ENCODE measurements at places on chromosomes 12 and 14.
A peak's percentile ranks its signal among the peaks of the same experiment; 100 is the strongest.

- no peak for DNase-seq
These were observed 63.6 kb downstream of the STXBP6 start for GRCh38 chr14:24986206-24986893.

DNA sequence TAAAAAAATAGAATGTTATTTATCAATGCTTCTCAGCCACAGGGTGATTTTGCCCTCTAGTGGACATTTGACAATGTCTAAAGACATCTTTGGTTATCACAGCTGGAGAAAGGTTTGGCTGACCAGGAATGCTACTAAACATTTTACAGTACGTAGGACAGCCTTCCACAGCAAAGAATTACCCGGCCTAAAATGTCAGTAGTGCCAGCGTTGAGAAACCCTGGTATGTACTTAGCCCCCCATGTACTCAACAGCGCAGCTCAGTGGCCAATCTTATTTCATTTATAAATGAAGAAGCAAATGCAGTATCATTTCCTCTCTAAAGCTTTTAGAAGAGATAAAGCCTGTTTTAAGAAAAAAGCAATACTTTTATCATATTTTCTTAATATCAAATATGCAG, 5.8 kb downstream of the MARK3 start:
- peak; percentile 54 for DNase-seq

DNA sequence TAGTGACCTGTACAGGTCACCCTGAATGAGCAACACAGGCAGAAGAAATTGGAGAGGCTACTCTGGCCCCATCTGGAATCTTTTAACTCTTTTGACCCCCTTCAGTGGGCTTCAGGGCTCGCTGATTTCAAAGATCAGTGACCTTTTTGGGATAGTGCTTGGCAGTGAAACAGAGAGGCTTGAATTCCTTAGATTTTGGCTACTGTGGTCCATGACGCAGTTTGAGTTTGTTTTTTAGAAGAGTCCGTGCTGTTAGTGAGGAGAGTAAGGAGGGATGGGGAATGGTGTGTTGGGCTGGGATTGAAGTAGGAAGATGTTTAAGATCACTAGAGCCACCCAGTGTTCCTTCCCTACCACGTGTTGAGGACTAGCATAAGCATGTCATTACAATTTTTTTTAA, 16.5 kb downstream of the TMEM30B start:
- no peak for DNase-seq

GRCh38 chr12:120224304-120225199, 23.6 kb upstream of the RPLP0 start:
- DNase-seq: no peak

- peak; percentile 30 for DNase-seq
These were observed 450 bp downstream of the PRKAB1 start for GRCh38 chr12:119668324-119668841.

- peak; percentile 27 for DNase-seq
These were observed 22.2 kb upstream of the EDDM3A start for GRCh38 chr14:20723488-20723887.

- no peak for DNase-seq
These were observed 70.7 kb downstream of the CMKLR1 start for GRCh38 chr12:108268397-108268796.

DNA sequence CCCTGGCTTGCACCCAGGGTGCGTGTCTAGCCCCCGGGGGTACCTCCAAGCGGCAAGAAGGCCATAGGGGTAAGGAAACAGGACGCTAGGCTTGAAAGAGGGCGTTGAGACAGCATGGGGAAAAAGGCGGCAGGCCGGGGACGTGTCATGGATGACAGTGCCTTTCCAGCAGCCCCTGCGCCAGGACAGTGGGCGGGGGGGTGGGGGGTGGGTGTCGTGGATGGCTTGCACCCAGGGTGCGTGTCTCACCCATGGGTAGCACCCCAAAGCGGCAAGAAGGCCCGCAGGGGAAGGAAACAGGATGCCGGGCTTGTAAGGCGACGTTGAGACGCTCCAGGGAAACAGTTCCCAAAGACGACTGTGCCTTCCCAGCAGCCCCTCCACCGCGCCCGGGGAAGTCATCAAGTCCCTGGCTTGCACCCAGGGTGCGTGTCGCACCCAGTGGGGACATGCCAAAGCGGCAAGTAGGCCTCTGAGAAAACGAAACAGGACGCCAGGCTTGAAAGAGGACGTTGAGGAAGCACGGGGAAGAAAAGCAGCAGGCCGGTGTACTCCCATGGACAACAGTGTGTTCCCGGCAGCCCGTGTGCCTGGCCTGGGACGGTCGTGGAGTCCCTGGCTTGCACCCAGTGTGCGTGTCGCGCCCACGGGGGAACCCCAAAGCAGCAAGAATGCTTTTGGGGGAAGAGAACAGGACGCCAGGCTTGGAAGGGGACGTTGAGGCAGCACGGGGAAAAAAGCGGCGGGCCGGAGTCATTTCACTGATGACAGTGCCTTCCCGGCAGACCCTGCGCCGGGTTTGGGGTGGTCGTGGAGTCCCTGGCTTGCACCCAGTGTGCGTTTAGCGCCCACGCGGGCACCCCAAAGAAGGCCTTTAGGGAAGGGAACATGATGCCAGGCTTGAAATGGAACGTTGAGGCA, 163.5 kb upstream of the ALG10B start:
- peak; percentile 16 for DNase-seq

DNA sequence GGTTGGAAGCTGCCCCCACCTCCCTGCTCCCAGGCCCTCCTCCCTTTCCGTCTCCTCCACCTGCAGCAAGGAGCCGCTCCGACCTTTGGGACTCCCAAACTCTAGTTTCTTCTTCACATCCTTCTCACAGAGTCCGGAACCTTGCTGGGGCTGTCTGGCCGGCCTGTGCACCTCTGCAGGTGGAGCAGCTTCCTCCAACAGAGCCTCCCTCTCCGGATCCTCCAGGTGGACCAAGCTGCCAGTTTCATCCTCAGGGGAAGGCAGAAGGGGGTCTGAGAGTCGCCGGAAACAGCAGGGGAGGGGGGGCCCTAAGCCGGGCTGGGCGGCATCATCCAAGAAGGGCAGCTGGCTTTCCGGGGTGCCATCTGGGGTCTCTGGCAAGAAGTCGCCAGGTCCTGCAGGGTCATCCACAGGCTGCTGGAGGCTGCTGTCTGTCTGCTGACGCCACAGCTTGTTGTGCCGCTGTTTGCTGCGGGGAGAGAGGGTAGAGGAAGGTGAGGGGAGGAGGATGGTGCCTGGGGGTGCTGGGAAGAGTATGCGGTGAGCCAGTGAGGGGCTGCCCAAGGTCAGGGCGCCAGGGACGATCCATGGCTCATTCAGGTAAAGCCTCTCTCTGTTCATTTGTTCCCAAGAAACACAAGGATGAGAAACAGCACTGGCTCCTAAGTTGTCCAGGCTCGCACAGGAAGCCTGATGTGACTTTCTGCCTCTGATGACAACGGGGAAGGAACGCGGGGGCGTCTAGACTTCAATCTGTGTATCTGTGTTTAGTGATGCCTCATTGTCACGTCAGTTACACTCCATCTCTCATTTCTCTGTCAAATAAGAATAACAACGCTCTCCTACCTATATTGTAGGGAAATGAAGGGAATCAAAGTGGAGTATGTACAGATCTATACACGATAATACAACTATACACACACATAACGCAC, 61.3 kb upstream of the CORO1C start:
- DNase-seq: no peak

DNA sequence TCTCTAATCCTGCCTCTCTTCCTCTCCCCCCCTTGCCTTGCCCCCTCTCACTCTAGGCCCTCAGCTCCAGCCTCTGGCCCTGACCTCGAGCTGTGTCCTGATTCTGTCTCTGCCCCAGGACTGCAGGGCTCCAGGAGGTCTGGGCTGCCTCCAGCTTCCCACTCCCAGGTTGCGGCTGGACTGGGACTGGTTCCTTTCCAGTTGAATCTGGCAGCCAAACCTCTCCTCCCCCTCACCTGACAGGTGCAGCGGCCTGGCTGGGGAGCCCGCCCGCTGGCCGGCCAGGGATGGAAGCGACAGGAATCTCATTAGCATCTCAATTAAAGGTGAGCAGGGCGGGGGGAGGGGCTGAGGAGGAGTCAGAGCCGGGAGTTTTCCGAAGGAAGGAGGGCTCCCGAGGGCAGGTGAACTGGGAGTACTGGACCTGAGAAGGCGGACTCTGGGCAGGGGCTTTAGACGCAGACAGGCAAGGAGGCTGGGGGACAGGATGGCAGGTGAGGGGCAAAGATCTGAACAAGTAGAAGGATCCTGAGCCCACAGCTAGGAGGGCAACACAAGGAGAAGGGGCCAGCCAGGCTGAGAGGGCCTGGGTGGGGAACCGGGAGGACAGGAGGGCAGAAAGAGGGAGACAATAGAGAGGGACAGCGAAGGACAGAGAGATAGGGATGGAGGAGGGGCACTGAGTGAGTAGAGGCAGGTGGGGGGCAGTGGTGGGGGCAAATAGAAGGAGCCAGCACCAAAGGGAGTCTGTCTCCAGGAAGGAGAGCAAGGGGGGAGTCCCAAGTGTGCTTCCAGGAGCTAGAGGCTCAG, at the start of gene SCNN1A:
Gene SCNN1A, minus strand, starts transcription at position 295 of the 810 bp plus-strand sequence. CDS start 780 bp downstream, outside the sequence.
- no peak for DNase-seq

DNA sequence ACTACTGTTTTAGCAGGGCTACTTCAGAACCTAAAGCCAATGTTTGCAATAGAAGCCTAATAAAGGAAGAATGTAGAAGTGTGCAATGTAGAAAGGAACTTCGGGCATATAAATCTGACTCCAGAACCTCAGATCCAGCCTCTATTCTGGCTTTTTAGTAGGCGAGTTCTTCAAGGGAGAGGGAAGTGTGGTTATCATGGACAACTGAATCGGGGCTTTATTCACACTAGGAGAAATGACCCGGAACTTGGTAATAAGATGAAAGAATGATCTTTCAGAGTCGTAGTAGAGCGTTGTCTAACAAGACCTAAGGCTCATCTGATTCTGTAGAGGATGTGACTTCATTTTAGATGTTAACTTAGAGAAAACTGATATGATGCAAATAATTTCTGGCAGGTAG, 72.9 kb downstream of the CRADD start:
- no peak for DNase-seq

GRCh38 chr12:41402801-41403200, 214.7 kb downstream of the PDZRN4 start:
- DNase-seq: no peak

- peak; percentile 17 for DNase-seq
These were observed 200.6 kb downstream of the ANO4 start for GRCh38 chr12:100995201-100995600.

DNA sequence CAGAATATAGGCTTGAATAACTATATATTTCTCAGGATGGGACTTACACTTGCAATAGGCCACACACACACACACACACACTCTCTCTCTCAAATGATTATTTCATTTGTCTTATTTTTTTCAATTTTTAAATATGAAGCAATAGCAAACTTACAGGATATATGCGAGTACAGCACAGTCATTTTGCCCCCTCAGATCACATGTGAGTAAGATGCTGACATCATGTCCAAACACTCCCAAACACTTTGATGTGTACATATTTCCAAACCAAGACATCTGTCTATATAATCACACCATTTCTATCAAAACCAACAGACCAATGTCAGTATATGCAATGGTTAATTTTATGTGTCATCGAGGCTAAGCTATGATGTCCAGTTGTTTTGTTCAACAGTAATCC, 1535.9 kb upstream of the FLRT2 start:
- no peak for DNase-seq

DNA sequence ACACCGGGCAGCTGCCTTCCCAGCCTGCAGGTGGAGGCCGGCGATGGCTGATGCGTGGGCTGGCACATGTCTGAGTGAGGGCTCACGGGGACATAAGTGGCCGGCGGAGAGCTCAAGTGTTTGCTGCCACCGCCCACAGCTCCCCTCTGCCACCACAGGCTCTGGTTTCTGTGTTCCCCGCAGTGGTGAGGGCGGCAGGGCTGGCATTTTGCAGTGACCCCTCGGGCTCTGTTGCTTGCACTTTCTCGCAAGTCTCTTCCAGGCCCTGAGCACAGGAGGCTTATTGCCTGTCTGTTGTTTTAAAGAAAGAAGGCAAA, 271.0 kb upstream of the RTL1 start:
- peak; percentile 7 for DNase-seq

DNA sequence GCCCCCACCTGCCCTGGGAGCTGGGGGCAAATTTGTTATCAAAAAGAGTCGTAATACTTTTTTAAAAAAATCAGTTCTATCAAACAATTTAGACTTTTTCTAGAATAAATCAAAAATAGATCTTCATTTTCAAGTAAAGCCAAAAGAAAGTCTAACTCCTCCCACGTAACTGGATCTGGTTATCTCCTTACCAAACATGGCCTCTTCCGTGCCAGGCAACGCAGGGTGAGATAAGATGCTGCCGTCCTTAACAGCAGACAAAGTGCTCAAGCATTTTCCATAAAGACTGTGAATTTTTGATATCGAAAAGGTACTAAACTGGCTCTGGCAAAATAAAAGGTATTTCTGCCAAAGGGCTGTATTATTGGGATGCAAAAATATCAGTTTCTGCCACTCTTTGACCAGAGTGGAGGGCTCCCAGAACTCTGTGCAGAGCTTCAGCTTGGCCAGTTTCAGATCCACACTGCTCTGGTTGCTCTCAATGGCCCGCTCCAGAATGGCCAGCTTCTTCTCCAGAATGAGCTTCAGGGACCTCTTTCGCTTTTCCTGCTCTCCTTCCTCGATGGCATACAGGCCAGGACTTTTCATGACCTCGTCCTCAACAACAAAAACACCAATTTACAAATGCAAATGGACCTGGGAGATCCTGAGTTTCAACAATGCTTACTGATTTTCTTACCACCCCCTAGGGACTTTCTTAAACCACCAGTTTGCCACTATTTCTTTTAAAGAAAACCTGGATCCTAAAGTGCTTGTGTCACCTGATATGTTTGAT, 29.0 kb downstream of the NRDE2 start:
- no peak for DNase-seq

- DNase-seq: no peak
These were observed 6.9 kb downstream of the PHETA1 start for GRCh38 chr12:111361717-111362576.

- no peak for DNase-seq
These were observed 208.8 kb upstream of the LRFN5 start for GRCh38 chr14:41397926-41398325.

- DNase-seq: no peak
These were observed 702.7 kb downstream of the TMTC2 start for GRCh38 chr12:83389237-83389996.

Measured in GM13976 (cell line).